IgD-negative memory B cell (primary cell): ENCODE measurements at places on chromosomes 13 and 19. TPM values are rescaled to one million over a fixed set of nuclear protein-coding genes. Genes with fewer than 3 reads are reported as not detected.

The ZNF324 gene
- 12.4 TPM for polyA plus RNA-seq

The F2RL3 gene
- polyA plus RNA-seq = 0.36 TPM

The SPTBN4 gene
- not detected for polyA plus RNA-seq

The TBXA2R gene
- polyA plus RNA-seq = 3.3 TPM

The PSG6 gene
- polyA plus RNA-seq = not detected

The ELL gene
- polyA plus RNA-seq = 19.7 TPM

The NBEA gene
- 0.61 TPM for polyA plus RNA-seq

The NRTN gene
- not detected for polyA plus RNA-seq

The ZNF675 gene
- 37.3 TPM for polyA plus RNA-seq

The KLF16 gene
- 1.8 TPM for polyA plus RNA-seq

The ZNF565 gene
- polyA plus RNA-seq = 3.8 TPM

The FGF21 gene
- polyA plus RNA-seq = not detected
